ENCODE measurements at places on chromosomes 11 and 22.

- DNase-seq, result no peak
Observed at GRCh38 chr11:83023410-83023809, 48.3 kb downstream of the RAB30 start.

- no peak for DNase-seq
Observed at GRCh38 chr11:11366793-11367192, 13.7 kb upstream of the CSNK2A3 start.

- no peak for DNase-seq
Observed at GRCh38 chr11:129530154-129530895, 154.7 kb downstream of the BARX2 start.

GRCh38 chr22:27348634-27349033 lies 452.9 kb downstream of the MN1 start:
- no peak for DNase-seq
